ENCODE measurements at places on chromosomes 16 and 17. TPM values are rescaled to one million over a fixed set of nuclear protein-coding genes. Genes with fewer than 3 reads are reported as not detected.

Gene NAGLU
- 19.3 TPM for total RNA-seq

DNA sequence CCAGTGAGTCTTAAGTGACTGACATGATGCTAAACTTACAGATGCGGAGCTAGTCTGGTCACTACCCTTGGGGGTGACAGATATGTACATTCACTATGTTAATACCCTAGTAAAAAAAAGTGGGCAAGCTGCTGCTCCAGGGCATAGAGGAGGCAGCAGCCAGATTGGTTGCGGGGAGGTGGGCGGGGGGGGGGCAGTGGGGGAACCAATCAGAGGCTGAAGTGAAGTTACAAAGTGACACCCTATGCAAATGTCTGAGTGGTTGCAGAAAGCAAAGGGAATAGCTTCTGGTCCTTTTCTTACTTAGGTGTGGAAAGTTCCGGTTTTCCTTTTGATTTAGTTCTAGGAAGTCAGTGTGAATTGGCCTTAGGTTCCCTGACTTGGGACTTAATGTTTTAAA, 12.1 kb downstream of the NDEL1 start:
- peak overlapping the region; percentile 63 for H3K27ac ChIP-seq
- no peaks in the 10 kb centered on the region for H3K27me3 ChIP-seq
- peaks cover 43% of the 10 kb centered on the region for H3K36me3 ChIP-seq
- peaks cover 36% of the 10 kb centered on the region for H3K4me1 ChIP-seq
- H3K4me3 ChIP-seq = no peak overlapping the region
- no peak for DNase-seq

DNA sequence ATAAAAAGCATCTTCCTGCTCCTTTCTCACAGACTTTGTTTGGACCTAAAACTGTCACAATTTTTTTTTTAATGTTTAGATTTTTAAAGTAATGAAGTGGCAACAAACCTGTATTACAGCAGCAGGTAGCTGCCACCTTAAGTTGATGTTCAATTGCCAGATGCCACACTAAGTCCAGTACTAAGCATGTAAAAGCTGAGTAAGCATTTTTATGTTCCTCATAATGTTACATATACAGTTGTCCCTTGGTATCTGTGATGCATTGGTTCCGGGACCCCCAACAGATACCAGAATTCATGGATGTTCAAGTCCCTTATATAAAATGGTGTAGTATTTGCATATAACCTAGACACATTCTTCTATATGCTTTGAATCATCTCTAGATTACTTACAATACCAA, 45.1 kb downstream of the TNRC6A start:
- no peak overlapping the region for H3K27ac ChIP-seq
- no peak overlapping the region for H3K4me3 ChIP-seq
- peaks cover 24% of the 10 kb centered on the region for H3K4me1 ChIP-seq
- no peak for DNase-seq
- peaks cover 17% of the 10 kb centered on the region for H3K36me3 ChIP-seq
- no peaks in the 10 kb centered on the region for H3K27me3 ChIP-seq

Gene ITGB3
- 0.39 TPM for total RNA-seq

Gene ATP2A3
- 234 TPM for total RNA-seq

DNA sequence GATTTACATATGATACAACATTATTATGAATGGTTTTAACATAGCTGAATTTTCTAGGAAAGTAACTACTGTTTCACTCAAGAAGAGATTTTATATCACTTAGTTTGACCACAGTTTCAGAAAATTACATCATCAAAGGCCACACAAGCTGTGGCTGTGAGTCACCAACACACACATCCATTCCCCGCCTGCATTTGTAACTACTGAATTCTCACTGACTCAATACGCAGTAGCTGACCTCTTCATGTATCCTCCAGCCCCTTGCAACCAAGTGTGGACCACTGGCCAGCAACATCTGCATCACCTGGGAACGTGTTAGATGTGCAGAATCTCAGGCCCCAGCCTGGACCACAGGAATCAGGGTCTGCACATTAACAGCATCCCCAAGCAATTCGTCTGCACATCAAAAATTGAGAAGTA, 197.6 kb downstream of the XYLT1 start:
- no peaks in the 10 kb centered on the region for H3K27me3 ChIP-seq
- DNase-seq = peak; percentile 80
- peaks cover 52% of the 10 kb centered on the region for H3K4me1 ChIP-seq
- peak overlapping the region; percentile 90 for H3K27ac ChIP-seq

DNA sequence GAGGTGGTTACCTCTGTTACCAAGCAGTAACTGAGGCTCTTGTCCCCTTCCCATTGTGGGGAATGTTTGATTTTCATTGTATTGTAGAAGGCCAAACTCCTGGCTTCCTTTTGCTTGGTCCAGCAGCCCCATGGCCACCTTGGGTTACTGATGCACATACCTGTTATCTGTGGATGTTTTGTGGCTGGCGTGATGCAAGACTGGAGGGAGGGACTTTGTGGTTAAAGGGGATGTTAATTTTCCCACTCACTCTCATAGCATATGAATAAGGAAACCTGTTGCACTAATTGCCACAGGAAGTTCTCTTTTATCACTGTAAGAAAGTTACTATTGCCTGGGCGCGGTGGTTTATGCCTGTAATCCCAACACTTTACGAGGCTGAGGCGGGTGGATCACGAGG, 168.6 kb upstream of the HS3ST4 start:
- no peak overlapping the region for H3K4me3 ChIP-seq
- no peak for DNase-seq
- H3K27ac ChIP-seq = no peak overlapping the region
- H3K27me3 ChIP-seq = peaks cover 9% of the 10 kb centered on the region
- no peaks in the 10 kb centered on the region for H3K36me3 ChIP-seq
- H3K4me1 ChIP-seq = no peaks in the 10 kb centered on the region

Gene CACNA1H
- 0.21 TPM for total RNA-seq

DNA sequence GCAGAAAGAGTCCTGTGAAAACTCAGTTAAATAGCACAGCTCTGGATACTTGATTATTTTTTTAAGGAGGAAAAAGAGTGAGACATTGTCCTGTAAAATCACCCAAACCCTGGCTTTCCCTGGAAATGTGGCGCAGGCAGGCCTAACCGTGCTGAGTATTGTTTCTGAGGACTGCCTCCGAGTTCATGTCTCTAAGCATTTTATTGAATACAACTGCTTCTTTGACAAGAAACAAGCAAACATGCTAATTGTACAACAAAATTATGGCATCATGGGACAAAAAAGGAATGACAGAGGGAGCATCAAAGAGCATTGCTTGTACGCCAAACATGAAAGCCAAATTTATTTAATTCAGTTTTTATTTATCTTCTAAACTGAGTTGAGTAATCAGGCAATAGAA, 64.5 kb upstream of the HSBP1 start:
- no peaks in the 10 kb centered on the region for H3K4me1 ChIP-seq
- H3K27me3 ChIP-seq = peaks cover 12% of the 10 kb centered on the region
- no peak overlapping the region for H3K4me3 ChIP-seq
- no peaks in the 10 kb centered on the region for H3K36me3 ChIP-seq

- no peaks in the 10 kb centered on the region for H3K4me1 ChIP-seq
- no peak for DNase-seq
- H3K27me3 ChIP-seq = no peaks in the 10 kb centered on the region
- peaks cover 2% of the 10 kb centered on the region for H3K36me3 ChIP-seq
- no peak overlapping the region for H3K4me3 ChIP-seq
- no peak overlapping the region for H3K27ac ChIP-seq
These were observed 19.3 kb upstream of the MNT start for GRCh38 chr17:2420176-2420575.

- no peak overlapping the region for H3K4me3 ChIP-seq
- DNase-seq = no peak
- no peaks in the 10 kb centered on the region for H3K36me3 ChIP-seq
- H3K4me1 ChIP-seq = no peaks in the 10 kb centered on the region
- peaks cover 47% of the 10 kb centered on the region for H3K27me3 ChIP-seq
- no peak overlapping the region for H3K27ac ChIP-seq
These were observed 34.6 kb upstream of the SMIM36 start for GRCh38 chr17:55545806-55546205.

DNA sequence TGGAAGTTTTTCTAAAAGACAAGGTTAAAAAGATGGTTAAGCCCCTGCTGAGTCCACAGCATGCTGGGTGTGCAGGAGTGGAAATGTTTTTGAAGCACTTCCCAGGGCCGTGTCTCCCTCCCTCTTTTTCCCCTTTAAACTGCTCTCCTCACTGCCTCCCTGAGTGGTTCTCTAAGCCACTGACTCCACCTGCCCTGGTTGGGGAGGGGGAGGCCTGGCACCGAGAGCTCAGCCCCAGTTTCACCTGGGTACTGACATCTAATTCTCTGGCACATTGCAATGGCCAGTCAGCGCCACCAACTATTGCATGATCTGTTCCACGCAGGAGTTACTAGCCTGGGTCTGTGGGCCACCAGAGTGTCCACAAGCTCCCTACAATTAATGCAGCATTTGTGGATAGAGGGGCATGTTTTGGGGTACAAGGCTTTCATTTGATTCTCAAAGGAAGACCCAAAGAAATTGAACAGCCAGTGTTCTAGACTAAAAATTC, 22.7 kb downstream of the MPP3 start:
- H3K4me3 ChIP-seq = no peak overlapping the region
- no peak overlapping the region for H3K27ac ChIP-seq
- no peaks in the 10 kb centered on the region for H3K4me1 ChIP-seq
- DNase-seq = no peak

- peaks cover 44% of the 10 kb centered on the region for H3K4me1 ChIP-seq
- H3K27ac ChIP-seq = peak overlapping the region; percentile 96
- H3K36me3 ChIP-seq = peaks cover 6% of the 10 kb centered on the region
These were observed 339 bp downstream of the N4BP1 start for GRCh38 chr16:48609652-48610029.

Gene PERCC1
- 0.98 TPM for total RNA-seq

GRCh38 chr16:81006211-81006812, 373 bp downstream of the CMC2 start:
- H3K4me1 ChIP-seq = peaks cover 48% of the 10 kb centered on the region
- peak overlapping the region; percentile 99 for H3K4me3 ChIP-seq
- H3K27me3 ChIP-seq = no peaks in the 10 kb centered on the region
- H3K27ac ChIP-seq = peak overlapping the region; percentile 98
- H3K36me3 ChIP-seq = peaks cover 5% of the 10 kb centered on the region
- DNase-seq = peak; percentile 88

GRCh38 chr16:65229191-65229662, 107.4 kb upstream of the CDH11 start:
- H3K4me1 ChIP-seq = no peaks in the 10 kb centered on the region
- no peaks in the 10 kb centered on the region for H3K36me3 ChIP-seq
- no peak overlapping the region for H3K27ac ChIP-seq
- no peaks in the 10 kb centered on the region for H3K27me3 ChIP-seq
- no peak overlapping the region for H3K4me3 ChIP-seq

- peaks cover 57% of the 10 kb centered on the region for H3K27me3 ChIP-seq
- H3K27ac ChIP-seq = no peak overlapping the region
- peaks cover 9% of the 10 kb centered on the region for H3K4me1 ChIP-seq
- H3K36me3 ChIP-seq = no peaks in the 10 kb centered on the region
These were observed 5.7 kb downstream of the FOXF1 start for GRCh38 chr16:86515777-86516622.

DNA sequence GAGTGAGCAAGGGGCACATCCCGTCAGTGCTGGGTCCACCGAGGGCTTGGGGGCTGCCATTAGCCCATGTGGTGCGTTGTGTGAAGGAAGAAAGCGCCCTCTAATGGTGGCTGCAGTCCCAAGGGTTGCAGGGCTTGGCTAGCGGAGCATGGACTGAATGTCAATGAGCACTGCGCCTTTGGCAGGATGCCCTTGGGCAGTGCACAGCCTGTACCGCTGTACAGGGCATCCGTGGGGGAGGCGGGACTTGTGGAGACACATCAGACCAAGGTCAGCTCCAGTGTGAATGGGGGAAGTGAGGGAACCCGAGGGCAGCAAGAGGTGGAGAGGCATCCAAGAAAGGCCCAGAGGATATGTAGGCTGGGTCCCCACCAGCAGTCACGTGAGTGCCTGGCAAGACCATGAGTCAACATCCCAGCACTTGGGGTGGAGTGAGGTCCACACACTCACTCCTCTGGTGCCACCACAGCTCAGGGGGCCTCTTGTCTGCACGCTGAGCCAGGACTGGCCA, 75.5 kb upstream of the MED9 start:
- no peaks in the 10 kb centered on the region for H3K36me3 ChIP-seq
- H3K27ac ChIP-seq = no peak overlapping the region
- no peaks in the 10 kb centered on the region for H3K27me3 ChIP-seq
- no peak for DNase-seq
- peaks cover 51% of the 10 kb centered on the region for H3K4me1 ChIP-seq

Gene C17orf67
- total RNA-seq = 4.7 TPM

GRCh38 chr16:20026361-20027072, 47.2 kb downstream of the GPR139 start:
- no peak for DNase-seq
- H3K4me1 ChIP-seq = no peaks in the 10 kb centered on the region
- H3K27me3 ChIP-seq = peaks cover 7% of the 10 kb centered on the region
- no peak overlapping the region for H3K4me3 ChIP-seq

Gene NPIPA3
- total RNA-seq = 1.5 TPM

DNA sequence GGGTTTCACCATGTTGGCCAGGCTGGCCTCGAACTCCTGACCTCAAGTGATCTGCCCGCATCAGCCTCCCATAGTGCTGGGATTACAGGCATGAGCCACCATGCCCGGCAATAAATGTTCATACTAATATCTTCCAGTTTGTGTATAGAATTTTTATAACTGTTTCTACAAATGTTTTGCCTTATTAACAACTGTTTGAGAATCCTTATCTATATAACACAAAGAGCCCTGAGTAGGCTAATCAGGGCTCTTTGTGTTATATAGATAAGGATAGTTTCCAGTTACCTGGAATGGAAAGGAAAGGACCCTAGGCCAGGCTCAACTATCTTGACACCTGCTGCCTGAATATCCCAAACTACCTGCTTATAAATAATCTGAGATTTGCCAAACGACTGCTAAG, 16.9 kb downstream of the TERF2 start:
- H3K27me3 ChIP-seq = no peaks in the 10 kb centered on the region
- H3K36me3 ChIP-seq = peaks cover 39% of the 10 kb centered on the region
- peaks cover 18% of the 10 kb centered on the region for H3K4me1 ChIP-seq
- no peak overlapping the region for H3K27ac ChIP-seq
- H3K4me3 ChIP-seq = no peak overlapping the region

Gene KRT12
- not detected for total RNA-seq

Gene DNAI2
- total RNA-seq = not detected

DNA sequence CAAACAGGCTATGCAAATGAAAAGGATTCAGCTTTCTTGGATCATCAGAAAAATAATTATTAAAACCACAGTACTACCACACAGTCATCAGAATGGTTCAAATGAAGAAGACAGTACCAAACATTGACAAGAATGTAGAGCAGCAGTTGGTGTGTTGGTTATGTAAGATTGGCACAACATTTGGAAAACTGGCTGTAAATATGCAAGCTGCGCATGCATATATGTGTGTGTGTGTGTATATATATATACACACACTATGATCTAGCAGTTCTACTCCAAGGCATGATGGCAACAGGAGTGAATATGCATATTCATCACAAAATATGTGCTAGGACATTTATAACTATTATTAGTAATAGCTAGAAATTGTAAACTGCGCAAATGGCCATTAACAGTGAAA, 34.4 kb upstream of the PHAF1 start:
- H3K27me3 ChIP-seq = no peaks in the 10 kb centered on the region
- no peak for DNase-seq
- no peak overlapping the region for H3K4me3 ChIP-seq
- H3K4me1 ChIP-seq = peaks cover 3% of the 10 kb centered on the region
- no peak overlapping the region for H3K27ac ChIP-seq

Gene KRTAP4-4
- not detected for total RNA-seq

Gene RAI1
- total RNA-seq = 31.0 TPM
